ENCODE measurements at places on chromosomes 4 and X.
A peak's percentile ranks its signal among the peaks of the same experiment; 100 is the strongest.

GRCh38 chr4:184382189-184382846 is 92.0 kb downstream of the IRF2 start:
- no peak for DNase-seq
- H3K4me1 ChIP-seq = peaks cover 11% of the 10 kb centered on the region
- H3K36me3 ChIP-seq = no peaks in the 10 kb centered on the region
- no peak overlapping the region for H3K4me3 ChIP-seq

DNA sequence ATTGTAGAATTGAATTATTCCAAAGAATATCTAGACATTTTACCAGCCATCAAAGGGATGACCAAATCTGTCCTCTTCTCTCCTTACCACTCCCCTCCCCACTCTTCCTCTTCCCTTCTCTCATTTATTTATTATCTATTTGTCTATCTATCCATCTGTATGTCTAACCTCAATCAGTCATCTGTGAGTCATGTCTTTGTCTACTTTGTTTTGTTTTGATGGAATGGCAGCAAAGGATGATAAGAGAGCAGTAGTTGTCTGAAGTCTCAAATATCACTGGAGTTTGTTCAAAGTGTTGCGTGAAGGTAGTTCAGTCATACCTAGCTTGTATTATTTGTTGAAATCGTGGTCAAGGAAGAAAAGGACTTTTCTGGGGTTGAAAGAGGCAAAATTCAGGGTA is 34.7 kb upstream of the PGRMC2 start:
- peak overlapping the region; percentile 100 for H3K27ac ChIP-seq
- H3K36me3 ChIP-seq = no peaks in the 10 kb centered on the region
- peaks cover 14% of the 10 kb centered on the region for H3K4me1 ChIP-seq
- no peaks in the 10 kb centered on the region for H3K27me3 ChIP-seq

DNA sequence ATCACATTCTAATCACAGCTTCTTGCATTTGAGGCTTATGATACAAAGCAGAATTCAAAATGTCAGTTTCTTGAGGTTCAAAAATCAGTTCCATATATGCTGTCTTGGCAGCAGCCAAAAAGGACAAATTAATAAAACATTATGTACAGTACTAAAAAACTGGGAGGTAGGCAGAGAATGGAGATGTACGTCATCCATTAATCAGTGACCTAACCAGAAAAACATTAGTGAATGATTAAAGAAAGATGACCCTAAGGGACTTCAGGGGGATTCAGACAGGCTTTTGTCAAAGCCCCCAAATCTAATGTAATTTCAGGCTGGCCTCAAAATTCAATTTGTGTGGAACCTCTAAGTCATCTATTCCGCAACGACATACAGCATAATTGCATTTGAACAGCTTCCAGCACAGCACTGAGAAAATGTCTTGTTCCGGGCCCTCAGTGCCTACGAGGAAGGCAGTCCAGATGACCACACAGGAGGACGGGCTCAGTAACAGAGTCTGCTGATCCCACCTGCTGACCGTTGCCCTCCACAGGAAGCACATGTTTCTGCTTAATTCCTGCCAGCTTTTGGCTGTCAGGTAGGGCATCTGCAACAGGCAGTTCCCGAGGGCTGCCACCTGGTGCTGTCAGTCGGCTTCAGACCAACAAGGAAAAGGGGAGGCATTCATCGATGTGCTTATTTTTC is 83.8 kb upstream of the HHIP start:
- H3K4me1 ChIP-seq = no peaks in the 10 kb centered on the region
- no peaks in the 10 kb centered on the region for H3K36me3 ChIP-seq

- DNase-seq = peak; percentile 61
- peaks cover 8% of the 10 kb centered on the region for H3K4me1 ChIP-seq
- H3K27me3 ChIP-seq = no peaks in the 10 kb centered on the region
These were observed 116.2 kb upstream of the KIT start for GRCh38 chr4:54541426-54542118.

DNA sequence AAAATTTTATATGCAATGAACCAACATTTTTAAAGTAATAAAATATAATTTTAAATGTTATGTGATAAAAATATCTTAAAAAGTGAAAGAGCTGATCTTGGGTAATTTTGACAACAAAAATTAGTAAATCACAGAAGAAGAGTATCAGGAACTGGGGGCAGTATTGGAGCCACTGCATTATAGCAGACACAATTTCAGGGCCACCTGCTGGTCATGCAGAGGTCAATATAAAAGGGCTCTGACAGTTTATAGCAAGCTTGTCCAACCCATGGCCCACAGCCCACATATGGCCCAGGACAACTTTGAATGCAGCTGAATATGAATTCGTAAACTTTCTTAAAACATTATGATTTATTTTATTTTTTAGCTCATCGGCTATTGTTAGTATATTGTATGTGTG is 13.0 kb upstream of the LEF1 start:
- no peak overlapping the region for H3K27ac ChIP-seq
- no peaks in the 10 kb centered on the region for H3K27me3 ChIP-seq
- H3K4me3 ChIP-seq = no peak overlapping the region
- H3K4me1 ChIP-seq = no peaks in the 10 kb centered on the region

GRCh38 chrX:131739823-131740222 is 195.9 kb downstream of the OR13H1 start:
- peak; percentile 75 for DNase-seq
- H3K4me1 ChIP-seq = no peaks in the 10 kb centered on the region
- H3K27me3 ChIP-seq = no peaks in the 10 kb centered on the region
- no peak overlapping the region for H3K4me3 ChIP-seq
- H3K36me3 ChIP-seq = peaks cover 2% of the 10 kb centered on the region

DNA sequence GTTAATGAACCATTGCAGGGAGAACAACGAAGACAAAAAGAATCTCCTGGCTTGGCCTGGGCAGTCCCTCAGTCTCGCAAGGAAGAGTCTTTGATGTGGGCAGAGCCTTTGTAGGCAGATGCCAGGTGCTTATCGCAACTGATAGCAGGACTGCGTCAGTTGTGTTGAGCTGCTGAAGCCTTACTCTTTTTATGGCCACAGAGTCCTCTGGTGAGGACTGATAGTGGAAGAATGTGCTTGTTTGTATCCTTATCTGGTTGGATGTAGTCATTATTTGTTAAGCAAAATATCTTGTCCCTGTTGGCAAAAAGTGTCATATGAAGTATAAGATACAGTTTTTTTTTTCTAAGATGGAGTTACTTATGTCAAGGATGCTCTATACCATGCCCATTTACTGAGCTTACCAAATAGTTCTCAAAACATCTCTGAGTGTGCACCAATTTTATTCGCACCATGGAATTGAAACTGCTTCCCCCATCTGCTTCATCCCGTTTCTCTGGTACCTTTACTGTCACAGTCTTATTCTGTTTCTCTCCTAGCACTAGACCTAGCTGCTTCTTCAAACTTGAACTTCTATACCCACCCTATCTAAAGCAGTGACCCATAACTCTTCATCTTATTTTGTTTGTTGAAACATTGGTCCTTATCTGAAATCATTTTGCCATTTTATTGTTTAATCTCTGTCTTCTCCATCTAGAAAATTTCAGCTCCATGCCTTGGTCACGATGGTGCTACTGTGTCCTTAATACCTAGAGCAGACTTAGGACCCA is 47.0 kb upstream of the SPRY1 start:
- H3K4me3 ChIP-seq = no peak overlapping the region
- no peaks in the 10 kb centered on the region for H3K4me1 ChIP-seq
- H3K36me3 ChIP-seq = no peaks in the 10 kb centered on the region
- no peak overlapping the region for H3K27ac ChIP-seq

- no peak overlapping the region for H3K4me3 ChIP-seq
- H3K4me1 ChIP-seq = peaks cover 6% of the 10 kb centered on the region
- H3K36me3 ChIP-seq = no peaks in the 10 kb centered on the region
These were observed 5.9 kb downstream of the ODAPH start for GRCh38 chr4:75561789-75562188.

- H3K27ac ChIP-seq = peak overlapping the region; percentile 82
- H3K27me3 ChIP-seq = no peaks in the 10 kb centered on the region
- H3K36me3 ChIP-seq = no peaks in the 10 kb centered on the region
- no peak overlapping the region for H3K4me3 ChIP-seq
- no peak for DNase-seq
These were observed 55.8 kb downstream of the FNIP2 start for GRCh38 chr4:158824425-158825274.

Data from trophoblast cell (in vitro differentiated cells and primary cell).